ENCODE measurements at places on chromosomes 2 and 18.

DNA sequence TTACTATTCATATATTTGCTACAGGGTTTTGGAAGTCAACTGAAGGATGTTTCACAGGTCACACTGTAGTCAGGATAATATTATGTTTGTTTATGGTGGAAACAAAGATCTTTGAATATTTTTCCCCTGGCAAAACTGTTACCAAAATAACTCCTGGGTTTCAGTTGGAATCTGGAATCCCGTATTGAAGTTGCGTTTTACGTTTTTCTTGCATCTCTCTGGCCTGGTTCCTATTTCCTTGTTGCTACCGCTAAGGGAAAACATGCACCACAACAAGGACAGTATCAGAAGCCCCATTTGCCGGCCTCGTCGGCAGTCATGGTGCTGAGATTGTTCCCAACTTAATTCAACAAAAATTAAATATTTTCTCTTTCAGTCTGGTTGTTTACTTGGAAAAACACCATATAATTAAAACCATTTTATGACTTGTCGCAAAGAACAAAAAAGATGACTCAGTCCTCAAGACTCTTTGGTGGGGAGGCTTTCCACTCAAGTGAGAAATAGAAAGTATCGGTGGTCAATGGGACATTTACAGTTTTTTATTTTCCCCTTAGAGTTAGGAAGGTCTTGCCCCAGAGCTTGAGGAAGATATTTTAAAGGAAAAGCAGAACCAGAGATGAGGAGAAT lies 42.3 kb downstream of the EN1 start:
- no peak for DNase-seq

GRCh38 chr2:217992061-217992460 lies 10.7 kb downstream of the TNS1 start:
- DNase-seq, result no peak

DNA sequence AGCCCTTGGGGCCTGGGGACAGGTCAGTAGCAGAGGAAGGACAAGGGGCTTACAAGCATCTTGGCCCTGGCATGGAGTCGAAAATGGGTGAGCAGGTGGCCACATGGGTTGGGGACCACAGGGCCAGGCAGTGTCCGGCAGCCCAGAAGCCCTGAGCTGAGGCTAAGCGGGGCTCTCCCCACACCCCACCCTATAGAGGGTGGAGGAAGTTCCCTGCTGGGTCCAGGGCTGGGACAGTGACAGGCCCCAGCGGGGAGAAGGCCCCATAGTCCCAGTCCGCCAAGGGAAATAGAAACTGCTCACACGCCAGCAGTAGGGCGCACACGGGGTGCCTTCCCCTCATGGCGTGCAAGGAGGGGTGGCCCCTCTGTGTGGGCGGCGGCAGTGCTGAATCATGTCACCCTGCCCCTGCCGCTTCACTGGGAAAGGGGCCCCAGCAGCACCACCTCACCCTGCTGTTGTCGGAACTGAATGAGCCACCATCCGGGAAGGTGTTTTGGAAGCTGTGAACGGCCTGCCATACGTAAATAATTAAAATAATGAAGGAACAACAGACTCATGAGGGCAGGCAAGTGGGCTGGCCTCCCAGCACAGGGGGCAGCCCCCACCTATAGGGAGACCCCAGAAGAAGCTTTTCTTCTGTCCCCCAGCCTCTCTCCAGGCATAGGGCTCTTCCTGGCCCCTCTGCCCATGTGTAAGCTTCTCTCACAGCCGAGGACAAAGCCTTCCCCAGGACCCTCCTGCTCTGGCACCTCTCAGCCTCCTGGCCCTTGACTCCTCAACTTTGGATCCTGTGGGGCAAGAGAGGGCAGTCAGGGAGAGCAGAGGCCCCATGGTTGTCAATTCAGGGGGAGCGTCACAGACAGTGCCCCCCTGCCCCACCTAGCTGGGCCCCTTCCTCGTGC lies 12.7 kb upstream of the DUSP2 start:
- DNase-seq, result no peak

DNA sequence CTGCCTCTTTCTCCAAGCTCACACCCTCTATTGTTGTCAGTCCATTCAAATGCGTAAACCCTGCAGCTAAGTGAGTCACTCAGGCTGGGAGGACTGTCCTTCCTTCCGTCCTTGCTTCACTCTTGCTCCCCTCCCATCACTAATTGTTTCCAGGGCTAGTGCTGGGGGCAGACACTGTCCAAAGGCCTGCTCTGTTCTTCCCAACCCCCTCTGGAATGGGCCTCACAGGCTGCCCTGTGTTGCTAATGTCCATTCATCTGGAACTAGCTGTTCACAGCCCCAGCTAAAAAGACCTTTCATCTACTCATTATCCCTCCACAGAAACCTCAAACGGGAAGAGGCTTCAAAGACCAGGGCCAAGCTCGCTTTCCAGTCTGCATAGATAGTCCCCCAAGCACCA lies 31.9 kb upstream of the NRP2 start:
- no peak for DNase-seq

GRCh38 chr2:203360833-203361430 lies 32.7 kb downstream of the ABI2 start:
- DNase-seq, result no peak

Data from SW 1271 (cell line).